ENCODE measurements at places on chromosomes 6 and 20.

- DNase-seq = no peak
Measured at GRCh38 chr6:134689177-134689576, 260.7 kb downstream of the ALDH8A1 start.

DNA sequence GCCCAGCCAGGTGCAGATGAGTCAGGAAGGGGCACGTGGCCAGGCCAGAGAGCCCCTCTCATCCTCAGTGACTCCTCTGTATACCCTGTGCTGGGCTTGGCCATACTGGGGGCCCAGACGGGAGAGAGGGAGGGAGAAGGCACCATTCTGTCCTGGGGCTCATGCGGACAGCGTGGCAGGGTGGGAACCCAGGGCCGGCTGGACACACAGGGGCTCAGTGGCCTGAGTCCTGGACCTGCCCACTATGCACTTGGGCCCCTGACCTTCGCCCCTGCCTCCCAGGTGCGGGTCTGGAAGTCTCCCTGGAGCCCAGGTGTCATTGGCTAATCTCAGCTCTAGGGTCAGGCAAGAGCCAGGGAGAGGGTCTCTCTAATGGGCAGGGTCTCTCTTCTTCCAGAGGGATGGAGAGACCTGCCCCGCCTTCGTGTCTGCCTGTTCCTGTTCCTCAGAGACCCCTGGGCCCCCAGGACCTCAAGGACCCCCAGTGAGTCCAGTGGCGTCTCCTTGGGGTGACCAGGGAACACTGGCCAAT is 27.7 kb downstream of the COL20A1 start:
- no peak for DNase-seq

- DNase-seq = no peak
Measured at GRCh38 chr6:152816055-152816454, 65.5 kb downstream of the VIP start.

DNA sequence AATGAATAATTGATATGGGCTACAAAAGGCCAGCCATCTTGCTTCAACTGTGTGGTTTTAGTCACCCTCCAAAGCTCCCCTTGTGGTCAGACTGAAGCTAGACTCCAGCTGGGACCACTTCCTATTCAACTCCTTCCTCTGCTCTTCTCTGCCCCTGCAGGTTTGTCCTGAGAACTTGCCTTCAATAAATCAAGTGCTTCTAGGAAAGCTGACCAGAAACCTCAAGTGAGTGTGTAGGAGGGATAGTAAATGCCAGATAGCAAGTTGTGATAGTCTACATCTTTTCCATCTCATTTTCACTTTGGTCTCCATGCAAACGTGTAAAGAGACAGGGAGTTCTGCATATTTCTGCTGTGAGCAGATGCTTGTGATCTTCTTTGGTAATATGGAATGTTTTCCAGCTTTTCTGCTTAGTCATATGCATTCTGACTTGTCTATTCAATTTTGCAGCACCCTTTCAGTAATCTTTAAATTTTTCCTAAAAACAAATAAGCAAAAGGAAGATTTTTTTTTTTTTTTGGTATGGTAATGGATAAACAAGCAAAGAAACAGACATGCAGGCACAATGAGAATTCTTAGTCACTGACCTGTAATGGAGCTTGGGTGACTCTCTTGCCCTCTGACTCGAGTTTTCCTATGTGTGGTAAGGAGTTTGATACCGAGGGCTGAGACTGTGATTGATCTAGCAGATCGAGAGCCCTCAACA is 201.3 kb upstream of the BTBD3 start:
- DNase-seq = no peak

- peak; percentile 32 for DNase-seq
Measured at GRCh38 chr20:59013959-59014608, 5.1 kb upstream of the TUBB1 start.

- no peak for DNase-seq
Measured at GRCh38 chr6:38282911-38283310, 356.8 kb downstream of the BTBD9 start.

- DNase-seq = no peak
Measured at GRCh38 chr6:28968476-28968875, 36.6 kb downstream of the ZNF311 start.

- DNase-seq = no peak
Measured at GRCh38 chr6:38579010-38579628, 60.6 kb downstream of the BTBD9 start.

DNA sequence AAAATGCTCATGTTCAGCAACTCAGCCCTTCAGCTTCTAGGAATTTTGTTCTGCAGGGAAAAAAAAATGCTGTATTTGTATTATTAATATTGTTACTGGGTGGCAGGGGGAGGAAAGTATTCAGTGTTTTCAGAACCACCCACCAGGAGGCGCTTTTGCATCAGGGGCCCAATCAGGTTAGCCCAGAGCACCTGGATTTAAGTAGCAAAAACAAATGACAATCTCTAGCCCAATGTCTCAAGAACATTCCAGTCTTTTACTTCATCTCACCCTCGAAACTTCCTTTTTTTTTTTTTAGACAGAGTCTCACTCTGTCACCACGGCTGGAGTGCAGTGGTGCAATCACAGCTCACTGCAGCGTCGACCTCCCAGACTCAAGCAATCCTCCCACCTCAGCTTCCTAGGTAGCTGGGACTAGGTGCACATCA is 635 bp upstream of the C20orf203 start:
- DNase-seq = peak; percentile 86

GRCh38 chr6:163346497-163346961 is 68.0 kb upstream of the QKI start:
- no peak for DNase-seq

DNA sequence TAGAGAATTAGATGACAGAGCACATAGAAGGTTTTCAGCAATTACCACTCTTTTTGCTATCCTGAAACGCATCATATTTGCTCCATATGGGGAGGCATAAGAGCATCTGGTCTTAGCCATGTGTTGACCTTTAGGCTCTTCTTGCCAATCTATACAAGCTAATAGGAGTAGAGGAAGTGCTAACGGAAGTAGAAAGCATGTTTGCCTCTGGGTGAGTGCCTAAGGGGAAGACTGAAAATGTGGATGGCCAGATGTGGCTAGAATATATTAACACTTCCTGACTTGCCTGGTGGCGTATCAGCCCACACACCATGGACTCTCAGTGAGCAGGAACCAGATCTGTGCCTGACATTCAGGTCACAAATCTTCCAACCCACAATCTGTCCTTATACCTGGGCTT is 136.3 kb downstream of the LRRC1 start:
- DNase-seq = no peak

DNA sequence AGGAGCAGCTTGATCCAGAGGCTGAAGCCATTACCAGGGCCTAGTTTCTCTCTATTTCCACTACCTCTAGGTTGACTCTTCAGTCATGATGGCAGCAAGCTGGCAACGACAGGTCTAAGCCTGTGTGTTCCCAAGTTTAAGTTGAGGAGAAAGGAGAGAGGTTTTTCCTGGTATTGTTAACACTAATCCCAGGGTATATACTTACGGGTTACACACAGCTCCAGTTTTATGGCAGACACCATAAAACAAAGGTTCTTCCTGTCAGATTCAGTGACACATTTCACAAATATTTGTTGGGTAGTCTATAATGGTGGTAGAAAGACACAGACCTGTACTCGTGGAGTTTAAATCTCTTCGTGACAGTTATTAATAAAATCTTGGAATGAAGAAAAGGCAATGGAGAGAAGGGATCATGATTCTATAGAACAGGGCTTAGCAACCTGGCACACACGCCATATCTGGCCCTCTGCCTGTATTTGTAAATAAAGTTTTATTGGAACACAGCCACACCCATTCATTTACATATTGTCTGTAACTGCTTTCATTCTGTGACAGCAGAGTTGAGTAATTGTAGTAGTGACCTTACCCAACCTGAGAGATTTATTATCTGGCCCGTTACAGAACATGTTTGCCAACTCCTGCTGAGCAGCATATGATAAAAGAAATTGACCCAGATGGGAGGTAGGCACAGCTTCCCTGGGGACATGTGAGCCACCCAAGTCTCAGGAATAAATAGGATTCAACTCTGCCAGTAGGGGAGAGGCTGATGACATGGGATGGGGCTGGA is 323.3 kb downstream of the CDH4 start:
- no peak for DNase-seq

- no peak for DNase-seq
Measured at GRCh38 chr20:58078741-58079522, 149.5 kb downstream of the ANKRD60 start.

- DNase-seq = no peak
Measured at GRCh38 chr6:146546443-146547043, 2.9 kb downstream of the RAB32 start.

DNA sequence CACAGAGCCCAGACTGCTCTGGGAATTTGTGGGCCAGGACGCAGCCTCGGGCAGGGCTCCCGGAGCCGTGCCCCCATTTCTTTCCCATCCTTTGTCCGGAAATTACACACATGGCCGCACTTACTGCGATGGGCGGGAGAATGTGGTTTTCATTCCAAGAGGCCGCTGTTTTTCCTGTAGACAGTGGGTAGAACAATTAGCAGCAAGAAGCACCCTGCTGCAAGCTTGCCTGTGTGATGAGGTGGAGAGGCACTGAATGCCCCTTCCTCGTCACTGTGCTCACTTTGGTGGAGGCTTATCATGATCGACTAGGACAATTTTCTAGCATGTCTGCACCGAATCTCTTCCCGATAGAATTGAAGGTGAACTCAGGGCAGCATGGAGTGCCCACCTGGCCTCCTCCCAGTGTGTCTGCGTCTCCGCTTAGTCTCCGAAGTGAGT is 102.8 kb downstream of the DACT2 start:
- DNase-seq = no peak

DNA sequence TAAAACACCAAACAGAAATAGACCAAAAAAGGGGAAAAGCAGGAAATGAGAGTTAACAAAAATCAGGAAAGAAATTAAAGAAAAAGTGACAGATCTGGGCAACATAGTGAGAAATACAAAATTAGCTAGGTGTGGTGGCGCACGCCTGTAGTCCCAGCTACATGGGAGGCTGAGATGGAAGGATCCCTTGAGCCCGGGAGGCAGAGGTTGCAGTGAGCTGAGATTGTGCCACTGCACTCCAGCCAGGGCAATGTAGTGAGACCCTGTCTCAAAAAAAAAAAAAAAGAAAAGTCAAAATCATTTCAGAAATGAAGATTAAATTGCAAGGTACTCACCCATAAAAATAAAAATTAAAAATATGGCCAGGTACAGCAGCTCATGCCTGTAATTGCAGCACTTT is 13.0 kb upstream of the GRM4 start:
- DNase-seq = no peak

- DNase-seq = no peak
Measured at GRCh38 chr6:136408204-136408603, 118.6 kb upstream of the BCLAF1 start.

GRCh38 chr20:33893314-33893713 is 82.2 kb downstream of the CHMP4B start:
- no peak for DNase-seq

- DNase-seq = no peak
Measured at GRCh38 chr6:107658920-107659865, 164.9 kb downstream of the SCML4 start.

DNA sequence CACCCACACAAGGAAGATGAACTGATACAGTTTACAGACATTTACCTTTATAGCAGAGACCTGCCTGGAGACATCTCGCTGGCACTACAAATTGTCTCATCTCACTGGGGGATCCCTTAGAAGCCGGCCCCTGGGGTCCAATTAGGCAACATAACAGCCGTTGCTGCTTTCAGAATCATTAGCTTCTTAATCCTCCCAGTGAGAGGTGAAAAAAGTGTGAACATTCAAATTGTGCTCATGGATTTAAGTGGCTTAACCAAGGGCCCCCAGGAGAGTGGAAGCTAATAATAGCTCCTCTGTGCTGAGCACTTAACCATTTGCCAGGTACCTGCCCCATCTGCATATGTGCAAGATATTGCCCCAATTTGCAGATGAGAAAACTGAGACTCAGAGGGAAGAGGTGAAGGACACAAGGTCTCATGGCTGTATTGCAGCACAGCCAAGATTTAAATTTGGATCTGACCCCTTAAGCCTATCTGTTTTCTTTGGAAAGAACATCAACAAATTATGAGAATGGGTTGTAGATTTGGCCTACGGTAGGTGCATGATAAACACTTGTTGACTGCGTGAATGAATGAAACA is 101.0 kb downstream of the EYA2 start:
- no peak for DNase-seq

DNA sequence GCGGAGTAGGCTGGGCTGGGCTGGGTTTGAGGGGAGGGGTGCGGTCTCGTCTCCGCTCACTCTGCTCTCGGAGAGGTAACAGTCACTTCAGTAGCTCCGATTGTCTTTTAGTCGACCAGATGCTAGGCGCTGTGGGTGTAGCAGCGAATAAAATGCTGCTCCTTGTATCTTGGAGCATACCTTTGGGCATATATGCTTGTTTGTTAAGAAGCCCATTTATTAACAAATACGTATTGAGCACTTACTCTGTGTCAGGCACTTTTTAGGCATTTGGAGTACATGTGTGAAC is 545 bp downstream of the ACTR5 start:
- DNase-seq = peak; percentile 72

- DNase-seq = no peak
Measured at GRCh38 chr20:9838035-9838377, 870 bp downstream of the PAK5 start.

DNA sequence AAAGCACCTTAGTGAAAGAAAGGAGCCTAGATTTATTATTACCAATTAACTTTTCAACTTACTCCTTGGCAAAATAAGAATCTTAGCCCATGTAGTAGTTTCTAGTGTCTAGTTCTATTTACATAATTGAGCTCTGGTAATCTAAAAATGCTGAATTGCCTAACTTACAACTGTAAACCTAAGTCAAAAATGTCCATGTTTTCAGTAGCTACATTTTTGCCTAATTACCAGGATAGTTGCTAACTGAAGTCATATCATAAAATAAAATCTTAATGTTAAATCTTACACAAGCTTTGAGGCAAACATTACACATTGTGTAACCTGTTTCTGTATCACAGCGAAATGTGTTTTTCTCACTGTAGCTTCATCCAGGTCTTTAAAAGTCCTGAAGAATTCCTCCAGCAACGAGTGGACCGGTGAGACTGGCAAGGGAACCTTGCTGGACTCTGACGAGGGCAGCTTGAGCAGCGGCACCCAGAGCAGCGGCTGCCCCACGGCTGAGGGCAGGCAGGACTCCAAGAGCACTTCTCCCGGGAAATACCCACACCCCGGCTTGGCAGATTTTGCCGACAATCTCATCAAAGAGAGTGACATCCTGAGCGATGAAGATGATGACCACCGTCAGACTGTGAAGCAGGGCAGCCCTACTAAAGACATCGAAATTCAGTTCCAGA is 7.6 kb upstream of the CLDN20 start:
- DNase-seq = no peak

DNA sequence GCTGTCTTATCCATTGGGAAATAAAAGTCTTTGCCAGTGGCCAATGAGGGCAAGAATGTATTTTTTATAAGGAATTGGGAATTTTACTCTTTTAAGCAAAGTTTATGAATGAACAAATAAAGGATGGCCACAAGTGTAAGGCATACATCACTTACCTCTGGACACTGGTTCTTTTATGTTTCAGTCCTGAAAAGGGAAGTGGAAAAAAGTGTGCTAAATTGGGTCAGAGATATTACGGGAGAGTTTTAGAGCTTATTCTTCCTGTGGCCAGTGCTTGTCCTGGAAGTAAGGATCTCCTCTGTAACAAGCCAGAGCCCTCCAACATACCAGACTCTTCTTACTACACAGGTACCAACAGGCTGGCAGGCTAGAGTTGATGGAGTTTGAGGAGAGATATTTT is 22.5 kb upstream of the RIPK1 start:
- no peak for DNase-seq

GRCh38 chr20:7883741-7884140 is 56.5 kb downstream of the HAO1 start:
- no peak for DNase-seq
